ENCODE measurements at places on chromosomes 13 and 19.

DNA sequence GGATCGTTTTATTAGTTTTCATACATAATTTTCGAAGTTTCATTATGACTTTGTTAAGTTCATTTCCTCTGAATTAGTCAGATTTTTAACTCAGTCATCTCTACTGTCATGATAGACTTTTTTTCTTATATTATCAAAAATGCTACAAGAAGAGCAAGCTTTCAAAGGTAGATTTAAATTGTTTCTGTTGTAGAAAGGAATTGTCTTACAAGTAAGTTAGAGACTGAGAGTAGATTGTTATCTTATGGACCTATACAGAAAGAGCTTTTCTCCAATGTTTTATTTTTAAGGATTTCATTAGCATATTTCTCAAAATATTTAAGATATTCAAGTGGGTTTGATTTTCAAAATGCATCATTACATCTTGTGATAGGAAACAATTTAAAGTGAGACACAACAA, 2.7 kb downstream of the MAB21L1 start:
- DNase-seq: no peak

- no peak for DNase-seq
Observed at GRCh38 chr13:108656742-108657141, 27.3 kb downstream of the MYO16 start.

- no peak for DNase-seq
Observed at GRCh38 chr13:113791226-113791625, 32.2 kb downstream of the TMEM255B start.

- DNase-seq: no peak
Observed at GRCh38 chr19:39906283-39906682, 28.2 kb downstream of the FCGBP start.

DNA sequence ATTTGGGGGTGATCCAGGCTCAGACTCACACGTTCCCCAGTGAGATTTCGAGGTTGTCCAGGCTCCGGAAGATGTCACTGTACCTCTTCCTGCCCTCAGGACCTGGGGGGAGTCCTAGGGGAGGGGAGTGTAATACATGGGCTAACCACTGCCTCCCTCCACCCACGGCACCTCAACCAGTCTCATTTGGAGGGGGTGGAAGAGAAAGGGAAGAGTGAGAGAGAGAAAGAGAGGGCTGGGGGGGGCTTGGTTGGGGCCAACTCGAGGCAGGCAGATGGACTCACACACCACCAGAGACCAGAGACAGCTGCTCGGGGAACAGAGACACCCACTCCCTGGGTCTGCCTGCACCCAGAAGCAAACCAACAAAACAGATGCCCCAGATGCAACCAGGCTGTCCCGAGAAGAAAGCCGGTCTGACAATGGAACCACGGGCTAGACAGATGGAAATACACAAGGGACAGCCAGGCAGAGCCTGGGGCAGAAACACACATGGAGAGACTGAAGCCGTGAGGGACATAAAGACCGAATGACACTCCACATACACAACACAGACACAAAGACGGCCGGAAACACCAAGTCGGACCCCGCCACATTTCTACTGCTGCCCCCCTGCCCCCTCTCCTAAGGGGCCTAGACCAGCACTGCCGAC, 825 bp downstream of the GMIP start:
- peak; percentile 42 for DNase-seq

DNA sequence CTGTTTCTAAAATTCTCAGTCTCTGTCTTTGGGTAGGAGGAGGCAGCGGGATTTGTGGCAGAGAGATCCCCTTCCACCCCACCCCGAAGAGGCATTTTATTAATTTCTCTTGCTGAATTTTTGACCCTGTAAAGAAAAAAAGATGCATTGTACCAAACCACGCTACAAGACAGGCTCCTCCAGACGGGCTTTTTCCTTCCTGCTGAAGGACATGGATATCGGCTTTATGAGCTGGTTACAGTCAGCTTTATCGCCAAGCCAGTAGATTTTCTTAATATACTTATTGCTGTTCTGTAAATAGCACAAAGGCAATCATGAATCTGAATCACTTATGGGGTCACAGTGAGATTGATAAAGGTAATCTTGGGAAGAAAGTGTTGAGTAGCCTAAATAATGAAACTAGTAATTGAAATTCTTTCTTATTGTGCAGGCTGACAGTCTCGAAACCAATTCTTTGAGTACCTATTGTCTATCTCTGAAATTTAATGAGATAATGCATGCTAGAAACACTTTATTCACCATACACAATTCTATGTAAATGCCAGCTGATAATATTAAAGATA, 24.5 kb downstream of the MBNL2 start:
- no peak for DNase-seq

- DNase-seq: no peak
Observed at GRCh38 chr19:29162694-29163093, 50.3 kb downstream of the UQCRFS1 start.

DNA sequence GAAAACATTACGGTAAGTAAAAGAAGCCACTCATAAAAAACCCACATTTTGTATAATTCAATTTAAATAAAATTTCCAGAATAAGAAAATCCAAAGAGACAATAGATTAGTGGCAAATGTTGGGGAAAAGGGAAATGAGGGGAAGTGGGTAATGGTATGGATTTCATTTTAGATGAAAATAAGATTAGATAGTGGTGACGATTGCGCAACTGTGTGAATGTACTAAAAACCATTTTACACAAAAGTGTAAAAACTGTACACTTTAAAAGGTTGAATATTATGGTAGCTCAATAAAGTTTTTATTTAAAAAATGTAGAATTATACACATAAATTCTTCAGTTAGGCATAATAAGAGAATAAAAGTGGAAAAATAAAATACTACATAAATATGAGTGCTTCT, 3.7 kb downstream of the MBD3L1 start:
- DNase-seq: no peak

- DNase-seq: peak; percentile 56
Observed at GRCh38 chr19:29837448-29837981, 25.7 kb downstream of the CCNE1 start.

- no peak for DNase-seq
Observed at GRCh38 chr19:18518639-18519038, 3.2 kb downstream of the ELL start.

DNA sequence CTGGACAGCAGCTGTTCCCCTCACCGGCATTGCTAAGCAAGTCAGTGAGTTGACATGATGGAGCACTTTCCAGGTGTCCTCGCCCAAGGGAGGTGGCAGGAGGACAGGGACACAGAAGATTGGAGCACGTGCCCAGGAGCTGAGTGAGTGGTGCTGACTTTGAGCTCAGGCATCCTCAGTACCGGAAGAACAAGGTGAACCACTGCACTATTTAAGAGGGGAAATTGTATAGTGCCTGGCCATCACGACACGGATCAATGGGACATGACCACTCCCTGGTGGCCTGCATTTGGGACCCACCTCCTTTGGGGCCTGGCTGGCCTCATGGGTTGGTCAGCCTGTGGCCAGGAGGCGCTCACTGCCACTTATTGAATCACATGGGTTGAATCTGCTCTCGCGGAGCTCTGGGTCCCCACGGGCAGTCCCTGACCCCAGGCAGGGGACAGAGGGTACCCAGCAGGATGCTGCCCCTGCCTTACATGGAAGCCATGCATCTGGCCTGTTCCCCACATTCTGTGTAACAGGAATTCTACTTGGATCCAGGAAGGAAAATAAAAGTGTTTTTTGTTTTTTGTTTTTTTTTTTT, 206.9 kb upstream of the ZNF536 start:
- no peak for DNase-seq

DNA sequence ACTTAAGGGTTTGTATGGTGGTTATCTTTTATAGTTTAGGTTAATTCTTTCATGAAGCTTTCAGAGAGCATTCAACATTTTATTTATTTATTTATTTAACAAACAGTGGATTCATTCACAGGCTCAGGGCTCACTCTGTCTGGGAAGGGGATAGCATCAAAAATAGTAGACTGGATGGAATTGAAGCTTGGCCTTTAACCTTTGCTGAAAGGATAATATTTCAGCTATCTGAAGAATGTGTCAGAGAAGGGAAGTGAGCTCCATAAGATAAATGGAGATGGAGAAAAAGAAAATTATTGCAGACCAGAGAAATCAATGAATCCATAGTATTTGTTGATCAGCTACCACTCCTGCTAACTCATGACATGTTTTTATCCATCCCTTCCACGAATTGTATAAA, 305.6 kb downstream of the COG6 start:
- no peak for DNase-seq

DNA sequence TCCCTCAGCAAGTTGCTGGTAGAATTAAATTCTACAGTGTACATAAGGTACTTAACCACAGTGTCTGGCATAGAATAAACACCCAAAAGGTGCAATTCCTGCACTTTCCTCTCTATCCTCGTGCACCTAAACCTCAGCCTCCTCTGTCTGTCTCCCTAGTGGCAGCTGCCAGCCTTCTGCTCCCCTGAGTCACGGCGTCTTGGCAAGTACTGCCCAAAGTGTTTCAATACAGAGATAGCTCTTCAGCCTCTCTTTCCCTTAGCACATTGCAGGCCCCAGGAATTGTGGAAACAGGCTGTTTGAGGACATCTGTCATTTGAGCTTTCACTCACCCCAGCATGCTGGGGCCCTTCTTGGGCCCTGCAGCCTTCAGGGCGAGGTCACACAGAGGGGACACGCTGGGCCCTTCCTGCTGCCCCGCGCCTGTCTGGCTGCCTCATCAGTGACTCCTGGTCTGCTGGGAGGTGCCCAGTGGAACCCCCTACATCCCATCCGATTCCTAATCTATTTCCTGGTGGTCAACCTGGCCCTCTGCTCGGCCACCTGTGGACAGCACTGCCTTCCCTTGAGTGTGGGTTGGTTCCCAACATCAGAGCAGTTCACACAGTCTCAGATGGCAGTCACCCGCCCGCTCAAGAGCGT, 19.3 kb downstream of the COL4A2 start:
- DNase-seq: no peak

DNA sequence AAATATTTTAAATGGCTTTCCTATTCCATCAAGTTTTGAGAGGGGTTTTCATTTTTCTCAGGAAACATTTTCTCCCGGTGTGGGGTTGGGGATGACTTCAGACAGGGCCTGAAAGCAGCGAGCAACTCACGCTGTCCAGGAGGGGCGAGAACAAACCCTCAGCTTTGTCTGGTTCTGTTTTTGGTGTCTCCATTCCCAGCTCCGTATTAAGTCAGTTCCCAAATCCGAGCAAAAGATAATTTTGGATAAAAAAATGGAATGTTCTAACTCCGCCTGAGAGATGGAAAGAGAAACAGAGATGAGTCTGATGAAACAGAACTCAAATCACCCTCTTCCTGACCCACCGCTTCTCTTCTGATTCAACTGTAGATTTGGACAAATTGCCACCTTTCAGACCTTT, 38.4 kb downstream of the RFX2 start:
- no peak for DNase-seq

GRCh38 chr19:7386308-7386707, 37.6 kb downstream of the ARHGEF18 start:
- peak; percentile 19 for DNase-seq

DNA sequence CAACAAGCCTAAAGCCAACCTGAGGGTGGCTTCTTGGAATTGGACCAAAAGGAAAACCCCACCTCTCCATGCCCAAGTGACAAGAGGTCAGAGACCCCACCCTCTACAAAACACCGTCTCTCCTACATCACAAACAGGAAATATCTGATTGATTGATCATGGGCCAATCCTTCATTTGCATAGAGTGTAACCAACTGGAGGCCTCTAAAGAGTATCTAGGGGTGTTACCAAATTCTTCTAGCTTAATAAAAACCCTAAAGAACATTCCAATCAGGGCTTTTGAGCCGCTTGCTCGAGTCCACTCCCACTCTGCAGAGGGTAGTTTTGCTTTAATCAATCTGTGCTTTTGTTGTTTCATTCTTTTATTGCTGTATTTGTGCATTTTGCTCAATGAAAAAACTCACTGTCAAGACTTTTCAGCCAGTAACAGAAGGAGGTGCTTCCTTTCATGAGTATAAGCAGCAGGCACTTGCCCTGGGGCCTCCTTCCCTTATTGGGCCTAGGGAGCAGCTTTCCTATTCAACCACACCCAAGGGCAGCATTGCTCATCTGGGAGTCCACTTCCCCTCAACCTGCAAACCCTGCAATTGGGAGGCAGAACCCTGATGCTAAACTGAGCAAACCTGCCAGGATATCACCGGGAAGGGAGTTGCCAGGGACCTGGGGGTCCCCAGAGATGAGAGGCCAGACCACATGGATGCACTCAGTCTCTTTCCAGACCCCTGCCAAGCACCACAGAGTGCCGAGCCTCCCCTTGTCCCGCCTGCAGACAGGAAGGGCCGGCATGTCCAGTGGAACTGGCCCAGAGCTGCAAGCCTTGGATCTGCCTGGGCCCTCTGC, 154.3 kb upstream of the VSTM2B start:
- no peak for DNase-seq

DNA sequence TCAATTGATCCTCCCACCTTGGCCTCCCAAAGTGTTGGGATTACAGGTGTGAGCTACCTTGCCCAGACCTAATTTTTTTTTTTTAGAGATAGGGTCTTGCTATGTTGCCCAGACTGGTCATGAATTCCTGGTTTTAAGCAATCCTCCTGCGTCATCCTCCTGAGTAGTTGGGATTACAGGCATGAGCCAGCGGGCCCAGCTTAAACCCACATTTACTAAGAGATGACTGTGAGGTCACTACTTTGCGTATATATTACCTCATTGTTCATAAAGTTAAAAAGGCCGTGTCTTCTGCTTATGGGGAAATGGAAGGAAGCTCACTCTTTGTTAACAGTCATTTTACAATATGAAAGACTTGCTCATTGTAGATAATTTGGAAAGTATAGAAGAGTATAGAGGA, 39.6 kb upstream of the C1QTNF9 start:
- DNase-seq: no peak

- no peak for DNase-seq
Observed at GRCh38 chr13:110562696-110563462, 1.4 kb upstream of the RAB20 start.

DNA sequence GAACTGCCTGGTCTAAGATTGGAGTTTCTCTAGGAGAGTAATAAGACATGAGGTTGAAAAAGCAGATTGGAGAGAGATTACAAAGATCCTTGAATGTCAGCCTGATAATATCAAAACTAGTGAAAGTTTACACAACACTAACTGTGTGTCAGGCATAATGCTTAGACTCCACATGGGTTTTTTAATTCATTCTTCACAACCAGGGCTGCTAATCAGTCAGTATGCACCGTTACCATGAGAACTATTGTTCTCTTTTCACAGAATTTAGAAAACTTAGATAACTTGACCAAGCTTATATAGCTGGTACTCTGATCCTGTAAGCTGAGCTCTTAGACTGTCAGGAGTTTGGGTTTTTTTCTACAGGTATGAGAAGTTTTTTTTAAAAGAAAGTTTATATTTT, 46.6 kb upstream of the TSC22D1 start:
- no peak for DNase-seq

- DNase-seq: no peak
Observed at GRCh38 chr13:92297971-92298942, 899.8 kb downstream of the GPC5 start.

GRCh38 chr13:45372189-45373161, 31.5 kb upstream of the TPT1 start:
- DNase-seq: no peak
